ENCODE measurements at places on chromosomes 7 and 10.
A peak's percentile ranks its signal among the peaks of the same experiment; 100 is the strongest.

DNA sequence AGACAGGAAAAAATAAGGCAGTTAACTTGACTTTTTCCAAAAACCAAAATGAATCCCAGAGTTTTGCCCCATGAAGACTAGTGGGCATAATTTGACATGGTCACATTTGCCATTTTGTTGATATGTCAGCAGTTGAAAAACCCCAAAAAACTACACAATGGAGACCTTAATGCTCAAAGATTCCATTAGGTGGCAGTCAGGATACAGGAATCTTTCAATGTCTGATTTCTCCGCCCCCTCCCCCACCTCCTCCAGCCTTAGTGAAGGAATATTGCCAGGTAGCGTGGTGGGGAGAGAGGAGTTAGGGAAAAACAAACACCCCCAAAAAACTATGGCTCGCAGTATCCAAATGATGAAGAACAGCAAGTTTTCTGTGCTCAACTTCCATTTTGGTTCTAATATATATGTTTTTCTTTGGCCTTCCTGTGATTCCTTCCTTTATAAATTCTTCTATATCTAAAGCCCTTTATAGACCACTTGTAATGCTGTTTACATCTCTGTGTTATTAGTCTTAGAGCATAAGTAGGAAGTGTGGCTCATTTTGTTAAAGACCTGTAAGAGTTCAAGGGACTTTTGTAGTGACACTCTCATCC, 6.7 kb upstream of the SMNDC1 start:
- peak; percentile 38 for DNase-seq

DNA sequence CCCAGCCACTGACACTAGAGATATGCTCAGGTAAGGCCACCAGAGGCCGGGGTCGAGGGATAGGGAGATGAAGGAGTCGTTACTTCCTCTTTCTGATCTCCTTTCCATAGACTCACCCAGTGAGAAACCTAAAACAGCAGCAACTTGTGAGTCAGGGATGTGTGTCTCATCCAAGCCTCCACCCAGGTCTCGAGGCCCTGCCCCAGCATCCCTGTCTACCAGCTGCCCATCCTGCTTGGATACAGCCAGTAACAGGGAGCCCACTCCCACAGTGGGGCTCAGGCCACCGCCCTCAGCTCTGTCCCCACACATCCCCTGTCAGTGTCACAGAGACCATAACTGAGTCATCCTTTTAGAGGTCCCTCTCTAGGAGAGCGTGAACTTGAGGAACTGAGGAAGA, 49.6 kb upstream of the CHST15 start:
- DNase-seq, result no peak

- no peak for DNase-seq
Observed at GRCh38 chr10:1608851-1609647, 128.3 kb downstream of the ADARB2 start.

DNA sequence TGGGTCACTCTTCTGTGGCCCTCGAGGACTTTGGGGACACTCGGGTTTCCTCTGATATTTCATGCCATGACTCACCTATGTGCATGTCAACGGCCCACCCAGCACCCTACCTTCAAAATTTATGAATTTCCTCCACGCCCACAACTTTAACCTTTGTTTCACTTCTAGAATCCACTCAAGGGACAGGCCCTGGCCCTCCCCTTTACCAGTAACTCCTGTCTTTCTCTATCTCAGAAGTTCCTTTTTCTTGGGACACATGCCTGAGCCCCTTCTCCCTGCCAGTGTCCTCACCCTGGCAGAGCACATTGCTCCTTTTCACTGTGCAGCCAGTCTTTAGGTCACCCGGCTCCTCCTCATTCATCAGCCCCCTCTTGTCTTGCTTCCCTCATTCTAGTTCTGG, 282.5 kb upstream of the KLF6 start:
- no peak for DNase-seq

DNA sequence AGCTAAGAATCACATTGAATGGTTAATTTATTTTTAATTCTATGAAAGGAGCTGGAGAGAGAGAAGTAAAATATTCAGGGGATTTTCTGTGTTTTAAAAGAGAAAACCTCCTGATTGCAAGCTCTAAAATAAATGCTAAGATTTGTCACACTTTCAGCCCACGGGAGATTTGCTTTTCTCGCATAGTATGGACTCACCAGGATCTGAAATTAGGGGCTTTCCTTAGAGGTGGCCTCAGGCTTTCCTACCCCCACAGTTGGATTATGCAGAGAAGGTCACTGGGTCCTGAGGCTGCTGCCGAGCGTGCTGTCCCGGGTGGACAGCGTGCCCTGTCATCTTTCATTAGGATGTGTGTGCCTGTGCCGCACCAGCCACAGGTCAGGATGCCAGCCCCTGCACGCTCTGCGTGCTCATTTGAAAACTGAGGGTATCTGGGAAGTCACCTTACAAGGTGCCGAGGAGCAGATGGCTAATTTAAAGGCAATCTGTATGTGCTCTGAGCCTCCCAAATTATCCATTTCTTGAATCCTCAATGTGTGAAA, 258.8 kb downstream of the CELF2 start:
- no peak for DNase-seq

DNA sequence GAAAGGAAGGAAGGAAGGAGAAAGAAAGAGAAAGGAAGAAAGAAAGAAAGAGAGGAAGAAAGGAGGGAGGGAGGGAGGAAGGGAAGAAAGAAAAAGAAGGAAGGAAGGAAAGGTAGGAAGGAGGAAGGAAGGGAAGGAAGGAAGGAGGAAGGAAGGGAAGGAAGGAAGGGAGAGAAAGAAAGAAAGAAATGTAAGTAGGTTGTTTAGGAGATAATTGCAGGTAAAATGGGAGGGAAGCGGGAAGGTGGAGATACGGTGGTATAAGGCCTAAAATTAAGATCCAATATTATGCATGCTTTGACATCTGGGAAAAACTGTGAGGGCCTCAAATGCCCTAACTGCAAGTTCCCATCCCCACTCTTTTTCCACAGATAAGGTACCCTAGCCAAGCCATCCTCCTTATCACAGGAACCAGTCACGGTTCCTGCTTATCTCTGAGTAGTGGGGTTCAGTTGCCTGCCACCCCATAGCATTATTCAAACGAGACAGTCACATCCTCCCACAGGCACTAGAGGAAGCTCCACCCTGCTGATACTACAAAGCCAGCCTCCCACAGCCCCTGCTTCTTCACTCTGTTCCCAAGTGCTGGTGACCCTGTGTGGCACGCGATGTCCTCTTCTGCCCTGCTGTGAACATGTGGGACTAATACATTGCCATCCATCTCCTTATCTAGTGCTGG, 28.7 kb downstream of the ST8SIA6 start:
- DNase-seq, result peak; percentile 33

- peak; percentile 45 for DNase-seq
Observed at GRCh38 chr10:71440506-71441035, 43.9 kb downstream of the CDH23 start.

GRCh38 chr7:4655311-4655710, 26.8 kb upstream of the FOXK1 start:
- no peak for DNase-seq

- DNase-seq, result no peak
Observed at GRCh38 chr7:46660402-46660980, 739.4 kb upstream of the IGFBP3 start.

DNA sequence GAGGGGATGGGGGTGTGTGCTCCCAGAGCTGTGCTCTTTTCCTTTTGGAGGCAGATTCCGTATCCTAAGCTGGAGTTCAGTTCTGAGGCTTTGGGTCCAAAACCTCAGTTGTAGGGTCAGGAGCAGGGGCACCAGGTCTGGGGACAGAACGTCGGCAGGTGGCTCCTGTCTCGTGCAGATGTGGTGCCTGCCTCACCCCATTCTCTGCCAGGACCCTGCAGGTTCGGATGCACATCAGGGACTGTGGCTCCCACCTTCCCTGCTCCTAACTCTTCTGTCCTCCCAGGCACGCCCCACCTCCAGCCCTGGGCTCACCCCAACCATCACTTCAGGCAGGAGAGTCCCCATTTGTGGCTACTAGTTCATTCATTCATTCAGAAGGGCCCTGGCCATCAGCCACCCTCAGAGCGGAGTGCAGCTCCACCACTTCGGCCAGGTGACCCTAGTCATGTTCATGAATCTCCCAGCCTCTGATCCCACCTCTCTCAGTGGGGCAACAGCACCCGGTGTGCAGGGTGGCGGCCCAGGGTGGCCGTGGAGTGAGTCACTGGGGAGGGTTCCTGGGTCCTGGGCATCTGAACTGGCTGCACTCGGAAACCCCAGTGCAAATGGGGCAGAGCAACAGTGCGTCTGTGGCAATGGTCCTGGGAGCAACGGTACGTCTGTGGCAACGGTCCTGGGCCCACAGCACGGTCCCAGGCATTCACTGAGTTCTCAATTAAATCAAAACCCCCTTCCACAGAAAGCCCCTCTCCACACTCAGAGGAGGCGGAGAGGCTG, 100.8 kb upstream of the FAM20C start:
- no peak for DNase-seq

DNA sequence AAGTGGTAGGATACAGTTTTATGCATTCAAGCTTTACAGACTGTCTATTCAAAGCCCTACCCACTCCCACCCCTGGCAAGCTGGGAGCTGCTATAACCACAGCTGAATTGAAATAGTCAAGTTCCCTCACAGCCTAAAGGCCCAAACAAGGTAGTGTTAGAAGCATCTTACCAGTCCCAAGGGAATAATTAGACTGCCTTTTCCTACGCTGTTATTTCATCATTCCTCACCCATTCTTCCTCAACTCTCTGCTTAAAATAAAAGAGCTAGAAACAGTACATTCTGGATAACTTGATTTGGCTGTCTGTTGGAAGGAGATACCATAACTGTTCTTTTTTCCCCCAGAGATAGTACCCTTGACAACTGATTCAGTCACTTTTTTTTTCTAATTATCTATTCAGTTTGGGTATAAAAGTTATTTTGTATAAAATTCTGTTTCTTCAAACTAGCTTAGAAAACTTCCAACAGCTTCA, 54.0 kb downstream of the RAPGEF5 start:
- no peak for DNase-seq

GRCh38 chr7:40761762-40762560, 627.2 kb downstream of the SUGCT start:
- DNase-seq, result no peak

Measured in upper lobe of left lung (tissue), 6 donors.